ENCODE measurements at places on chromosomes 7 and 10. TPM values are rescaled to one million over a fixed set of nuclear protein-coding genes. Genes with fewer than 3 reads are reported as not detected.

DNA sequence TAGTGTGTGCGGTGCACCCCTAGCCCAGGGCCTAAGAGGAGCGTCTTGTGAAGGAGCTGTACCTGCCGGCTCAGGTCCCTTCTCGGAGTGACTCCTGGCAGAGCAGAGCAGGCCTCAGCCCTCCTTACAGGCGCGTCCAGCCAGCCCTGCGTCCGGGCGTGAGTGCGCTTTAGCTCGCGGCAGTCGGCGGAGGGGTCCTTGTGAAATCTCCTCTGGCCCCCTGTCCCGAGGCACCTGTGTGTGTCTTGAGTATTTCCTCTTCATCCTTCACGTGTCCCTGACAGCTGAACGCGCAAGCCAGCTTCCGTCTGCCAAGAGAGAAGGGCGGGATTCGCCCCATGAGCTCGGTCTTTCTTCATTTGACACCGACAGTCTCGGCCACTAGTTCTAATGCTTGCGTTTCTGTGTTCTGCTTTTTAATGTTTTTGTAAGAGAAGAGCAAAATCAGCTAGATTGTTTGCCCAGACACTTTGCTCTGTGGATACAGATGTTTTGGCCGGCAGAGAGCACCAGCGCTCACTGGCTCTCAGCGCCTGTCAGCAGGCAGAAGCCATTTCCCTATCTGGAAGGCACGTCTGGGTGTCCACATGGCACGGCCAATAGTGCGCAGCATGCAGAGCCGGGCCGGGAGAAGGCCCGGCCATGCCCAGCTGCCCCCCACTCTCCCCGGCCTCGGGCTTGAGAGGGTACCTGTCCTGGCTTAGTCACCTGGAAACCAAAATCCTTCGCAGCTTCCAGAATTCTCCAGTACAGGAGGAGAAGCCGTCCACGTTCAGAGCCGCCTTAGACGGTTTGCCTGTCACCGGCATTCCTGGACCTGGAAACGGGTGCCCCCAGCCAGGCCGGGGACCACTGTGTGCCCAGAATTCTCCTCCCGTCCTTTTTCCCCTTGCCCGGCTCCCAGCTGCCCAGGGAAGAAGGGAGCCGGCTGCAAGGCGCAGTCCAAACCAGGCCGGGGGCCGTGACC lies 7.0 kb downstream of the GET4 start:
- peak; percentile 65 for DNase-seq

DNA sequence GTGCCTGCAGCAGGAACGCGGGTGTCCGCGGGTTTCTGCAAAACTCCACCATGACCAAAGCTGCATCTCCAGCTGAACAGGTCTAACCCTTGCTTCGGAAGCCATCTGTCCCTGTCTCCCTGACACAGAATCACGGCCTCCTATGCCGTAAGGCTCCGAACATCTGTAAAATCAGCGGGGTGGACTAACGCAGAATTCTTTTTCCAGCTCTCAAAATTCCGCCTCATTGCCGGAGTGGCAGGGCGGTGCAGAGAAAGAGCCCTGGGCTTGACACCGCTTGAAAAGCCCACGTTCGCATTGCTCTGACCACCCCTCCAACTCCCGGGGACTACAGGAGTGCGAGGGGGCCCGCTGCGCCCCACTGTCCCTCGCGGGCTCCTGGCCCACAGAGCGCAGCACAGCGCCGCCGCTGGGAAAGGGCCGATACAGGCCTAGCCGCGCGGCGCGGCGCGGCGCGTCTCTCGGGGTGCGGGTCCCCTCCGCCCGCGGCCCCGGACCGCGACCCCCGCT lies 409 bp downstream of the DNMBP start:
- peak; percentile 80 for DNase-seq

GRCh38 chr7:80165177-80165576 lies 30.5 kb downstream of the GNAI1 start:
- no peak for DNase-seq

DNA sequence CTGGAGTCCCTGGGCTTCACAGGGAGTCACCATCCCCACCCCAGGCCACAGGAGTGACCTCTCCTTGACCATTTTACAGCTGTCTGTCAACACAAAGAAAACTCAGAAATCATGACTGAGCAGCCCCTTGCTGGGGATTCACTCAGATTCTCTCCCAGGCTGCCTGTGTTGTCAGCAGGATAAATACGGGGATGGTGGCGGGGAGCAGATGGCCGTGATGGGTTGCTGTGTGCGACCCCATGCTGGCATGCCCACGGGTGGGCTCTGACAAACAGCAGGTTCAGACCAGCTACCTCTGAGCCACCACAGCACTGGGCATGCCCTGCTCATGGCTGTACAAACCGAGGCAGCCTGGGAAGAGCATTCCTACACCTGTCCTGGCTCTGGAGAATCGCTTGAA lies 136.1 kb downstream of the SLIT1 start:
- DNase-seq: no peak

The RET gene
- not detected for polyA plus RNA-seq

- no peak for DNase-seq
These were observed 175.9 kb downstream of the BAMBI start for GRCh38 chr10:28853195-28853594.

The DOCK1 gene
- polyA plus RNA-seq: 15.0 TPM

The PPP1R17 gene
- polyA plus RNA-seq: not detected

- peak; percentile 19 for DNase-seq
These were observed 31.2 kb downstream of the GPRIN2 start for GRCh38 chr10:46525177-46525823.

- DNase-seq: no peak
These were observed 52.4 kb downstream of the ARMH3 start for GRCh38 chr10:102003541-102003940.

DNA sequence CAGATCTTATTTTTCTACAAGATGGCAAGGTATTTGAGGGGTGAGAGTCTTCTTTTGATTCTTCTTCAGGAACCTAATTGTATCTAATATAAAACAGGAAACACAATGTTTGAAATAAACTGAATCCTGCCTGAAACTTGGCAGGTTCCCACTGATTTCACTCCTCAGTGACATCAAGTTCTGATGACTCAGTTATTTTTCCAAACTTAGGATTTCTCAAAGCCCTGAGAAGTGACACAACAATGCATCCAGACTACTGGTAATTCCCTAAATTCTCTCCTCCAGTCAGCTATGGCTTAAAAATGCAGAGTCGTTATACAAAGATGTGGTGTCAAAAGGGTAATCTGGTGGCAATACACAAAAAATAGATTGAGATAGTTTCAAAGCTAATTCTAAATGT lies 80.9 kb downstream of the ABLIM1 start:
- no peak for DNase-seq

The LFNG gene
- polyA plus RNA-seq: 14.4 TPM

The PNLIPRP2 gene
- polyA plus RNA-seq: 1.8 TPM

GRCh38 chr10:19956516-19957032 lies 140.3 kb downstream of the PLXDC2 start:
- no peak for DNase-seq

The BLNK gene
- 8.6 TPM for polyA plus RNA-seq

The NKX1-2 gene
- polyA plus RNA-seq: not detected
